ENCODE measurements at places on chromosomes 7 and 10. TPM values are rescaled to one million over a fixed set of nuclear protein-coding genes. Genes with fewer than 3 reads are reported as not detected.

HHEX gene
- 1.3 TPM for total RNA-seq

WASHC2C gene
- 55.7 TPM for total RNA-seq

ZNF777 gene
- 7.7 TPM for total RNA-seq

PVRIG gene
- not detected for total RNA-seq

All from fibroblast of villous mesenchyme (primary cell).